ENCODE measurements at places on chromosomes 5 and 9.

DNA sequence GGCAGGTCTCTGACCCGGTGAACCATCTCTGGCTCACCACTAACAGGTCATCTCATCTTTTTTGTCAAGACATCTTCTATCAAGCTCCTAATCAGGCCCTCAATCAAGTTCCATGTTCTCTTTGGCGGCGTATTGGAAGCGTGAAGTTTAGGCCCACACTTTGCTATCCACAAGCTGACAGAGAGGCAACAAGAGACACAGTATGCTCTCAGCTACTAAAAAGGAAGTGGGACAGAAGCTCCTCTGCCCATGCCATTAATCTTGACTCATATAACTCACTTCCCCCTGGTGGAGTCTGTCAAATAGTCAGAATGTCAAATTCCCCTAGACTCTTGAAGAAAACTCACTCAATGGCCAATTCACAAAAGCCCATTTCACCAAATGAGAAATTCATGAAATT lies 77.6 kb upstream of the TMC1 start:
- no peak for DNase-seq

DNA sequence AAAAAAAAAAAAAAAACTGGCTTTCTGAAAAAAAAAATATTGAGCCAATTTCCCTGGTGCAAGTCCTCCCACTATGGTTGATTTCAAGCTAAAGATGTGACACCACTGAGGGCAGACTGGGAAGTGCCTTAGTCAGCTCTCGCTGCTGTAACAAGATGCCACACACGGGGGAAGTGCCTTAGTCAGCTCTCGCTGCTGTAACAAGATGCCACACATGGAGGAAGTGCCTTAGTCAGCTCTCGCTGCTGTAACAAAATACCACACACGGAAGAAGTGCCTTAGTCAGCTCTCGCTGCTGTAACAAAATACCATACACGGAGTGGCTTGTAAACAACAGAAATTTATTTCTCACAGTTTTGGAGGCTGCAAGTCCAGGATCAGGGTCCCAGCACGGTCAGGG lies 23.4 kb downstream of the BTNL9 start:
- no peak for DNase-seq

DNA sequence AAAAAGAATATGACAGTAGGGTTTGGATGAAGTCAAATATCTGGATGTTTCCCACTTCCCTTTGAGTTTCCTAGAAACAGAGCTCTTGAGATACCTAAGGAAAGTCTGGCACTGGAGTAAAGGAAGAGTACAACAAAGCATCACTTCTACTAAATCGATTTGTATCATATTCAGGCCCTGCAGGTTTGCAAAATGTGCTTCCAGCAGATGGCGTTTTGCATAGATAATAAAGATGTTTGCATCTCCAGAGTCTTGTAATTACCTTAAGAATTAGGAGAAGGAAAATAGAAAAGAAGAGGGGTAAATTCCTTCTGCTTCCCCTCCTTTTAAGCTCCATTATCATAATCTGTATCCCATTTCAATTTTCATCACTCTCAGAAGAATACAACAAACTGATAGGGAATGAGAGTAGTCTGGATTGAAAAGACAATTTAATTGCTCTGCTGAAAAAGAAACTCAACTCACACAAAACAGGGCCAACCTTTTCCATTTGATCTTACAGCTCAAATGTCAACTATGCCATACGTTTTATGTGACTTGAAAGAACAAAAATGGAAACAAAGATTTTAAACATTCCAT lies 380.4 kb downstream of the PTPRD start:
- DNase-seq: no peak

DNA sequence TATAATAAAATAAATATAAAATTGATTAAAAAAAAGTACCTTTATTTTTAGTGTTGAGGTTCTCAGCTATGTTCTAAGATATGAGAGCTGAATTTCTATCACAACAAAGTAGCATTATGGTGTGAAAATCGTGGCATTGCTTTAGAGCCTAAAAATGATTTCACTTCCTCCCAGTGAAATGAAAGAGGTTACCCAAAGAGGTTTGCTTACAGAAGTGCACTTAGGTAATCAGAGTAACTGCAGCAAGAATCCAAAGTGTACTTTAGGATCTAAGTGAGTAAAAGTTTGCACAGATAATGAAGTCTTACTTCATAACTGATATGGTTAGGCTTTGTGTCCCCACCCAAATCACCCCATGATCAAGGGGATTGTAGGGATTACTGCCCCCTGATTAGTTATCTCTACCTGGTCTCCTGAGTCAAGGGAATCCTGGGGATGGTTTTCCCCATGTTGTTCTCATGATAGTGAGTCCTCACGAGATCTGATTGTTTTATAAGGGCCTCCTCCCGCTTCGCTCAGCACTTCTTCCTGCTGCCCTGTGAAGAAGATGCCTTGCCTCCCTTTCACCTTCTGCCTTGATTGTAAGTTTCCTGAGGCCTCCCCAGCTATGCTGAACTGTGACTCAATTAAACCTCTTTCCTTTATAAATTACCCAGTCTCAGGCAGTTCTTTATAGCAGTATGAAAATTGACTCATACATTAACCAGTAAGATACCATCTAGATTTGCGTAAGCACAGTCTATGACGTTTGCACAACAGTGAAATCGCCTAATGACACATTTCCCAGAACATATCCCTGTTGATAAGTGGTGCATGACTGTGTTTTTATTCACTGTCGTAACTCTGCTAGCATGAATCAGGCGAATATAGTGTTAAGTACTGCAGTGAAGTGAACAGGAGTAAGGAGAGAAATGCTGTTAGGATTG lies 40.3 kb upstream of the LRRC70 start:
- peak; percentile 55 for DNase-seq

DNA sequence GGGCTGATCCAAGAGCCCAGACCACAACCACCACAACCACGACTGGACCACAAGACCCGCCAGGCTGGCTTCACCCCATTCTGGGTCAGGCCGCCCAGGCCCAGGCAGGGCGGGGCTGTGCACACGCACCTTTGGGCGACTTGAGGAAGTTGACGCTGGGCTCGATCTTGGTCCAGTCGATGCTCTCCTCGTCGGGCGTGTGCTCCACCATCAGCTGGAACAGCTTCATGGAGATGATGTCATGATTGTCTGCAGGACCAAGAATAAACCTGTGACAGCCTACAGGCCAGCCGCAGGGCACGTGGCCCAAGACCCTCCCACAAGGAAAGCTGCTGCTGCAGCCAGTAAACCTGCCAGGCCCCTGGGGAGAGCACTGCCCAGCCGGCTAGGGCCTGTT lies 17.3 kb downstream of the LMAN2 start:
- no peak for DNase-seq

DNA sequence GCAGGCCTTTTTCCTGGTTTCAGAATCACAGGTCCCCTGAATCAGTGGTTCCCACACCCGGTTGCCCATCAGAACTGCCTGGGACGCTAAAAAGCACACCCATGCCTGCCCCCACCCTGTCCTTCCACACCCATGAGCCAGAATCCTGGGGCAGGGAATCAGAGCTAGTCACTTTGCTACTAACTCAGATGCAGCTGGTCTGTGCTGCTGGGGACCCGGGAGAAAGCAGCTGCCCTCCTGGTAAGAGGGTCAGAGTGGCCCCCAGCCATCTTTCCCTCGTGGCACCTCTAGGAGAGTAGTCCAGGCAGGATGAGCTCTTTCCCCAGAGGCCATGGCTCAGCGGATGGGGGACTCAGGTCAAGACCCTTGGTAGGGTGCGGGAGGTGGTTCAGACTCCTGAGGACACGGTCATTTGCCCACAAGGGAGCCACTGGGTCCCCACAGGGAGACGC lies 11.3 kb upstream of the NUP214 start:
- DNase-seq: no peak

GRCh38 chr5:90740244-90740799 lies 181.7 kb downstream of the ADGRV1 start:
- DNase-seq: no peak

- DNase-seq: no peak
Observed at GRCh38 chr5:91850031-91850430, 466.9 kb upstream of the ARRDC3 start.

DNA sequence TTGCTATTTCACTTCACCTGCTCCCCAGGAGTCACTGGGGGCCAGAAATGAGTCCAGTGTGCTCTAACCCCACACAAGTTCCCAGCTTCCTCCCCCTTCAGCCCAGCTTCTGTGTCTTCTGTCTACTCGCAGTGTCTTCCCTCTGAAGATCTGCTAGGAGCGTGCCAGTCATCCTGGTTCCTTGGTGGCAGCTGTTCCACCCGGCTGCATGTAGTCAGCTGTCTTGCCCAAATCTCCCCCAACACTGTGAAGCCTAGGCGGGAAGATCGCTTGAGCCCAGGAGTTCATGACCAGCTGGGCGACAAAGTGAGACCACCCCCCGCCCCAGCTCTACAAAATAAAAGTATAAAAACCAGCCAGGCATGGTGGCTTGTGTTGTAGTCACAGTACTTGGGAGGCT lies 154.0 kb downstream of the GDNF start:
- no peak for DNase-seq

DNA sequence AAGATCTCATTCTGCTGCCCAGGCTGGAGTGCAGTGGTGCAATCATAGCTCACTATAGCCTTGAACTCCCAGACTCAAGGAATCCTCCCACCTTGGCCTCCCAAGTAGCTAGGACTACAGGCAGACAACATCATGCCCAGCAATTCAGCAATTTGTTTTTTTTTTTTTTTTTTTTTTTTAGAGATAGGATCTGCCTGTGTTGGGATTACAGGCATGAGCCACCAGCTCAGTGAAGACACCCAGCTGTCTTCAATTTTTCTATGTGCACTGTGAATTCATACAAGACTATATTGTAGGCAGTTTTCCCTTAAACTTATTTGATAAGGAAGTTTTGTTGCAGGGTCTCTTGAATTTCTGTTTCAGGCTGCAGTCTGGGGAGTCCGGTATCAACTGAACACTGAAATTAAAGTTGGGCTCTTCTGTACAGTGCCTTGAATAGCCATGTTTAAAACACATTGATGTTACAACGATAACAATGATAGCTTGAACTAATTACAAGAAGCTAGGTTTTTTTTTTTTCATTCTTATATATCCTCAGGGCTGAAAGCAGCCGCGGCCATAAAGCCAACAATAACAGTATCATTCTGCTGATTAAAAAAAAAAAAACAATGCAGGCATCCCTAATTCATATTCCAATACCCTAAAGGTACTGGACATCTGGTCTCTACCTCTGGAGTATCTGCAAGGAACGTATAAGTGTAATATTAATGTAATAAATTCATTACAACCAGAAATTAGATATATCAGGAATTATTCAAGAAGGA lies 63.5 kb downstream of the MPDZ start:
- no peak for DNase-seq

DNA sequence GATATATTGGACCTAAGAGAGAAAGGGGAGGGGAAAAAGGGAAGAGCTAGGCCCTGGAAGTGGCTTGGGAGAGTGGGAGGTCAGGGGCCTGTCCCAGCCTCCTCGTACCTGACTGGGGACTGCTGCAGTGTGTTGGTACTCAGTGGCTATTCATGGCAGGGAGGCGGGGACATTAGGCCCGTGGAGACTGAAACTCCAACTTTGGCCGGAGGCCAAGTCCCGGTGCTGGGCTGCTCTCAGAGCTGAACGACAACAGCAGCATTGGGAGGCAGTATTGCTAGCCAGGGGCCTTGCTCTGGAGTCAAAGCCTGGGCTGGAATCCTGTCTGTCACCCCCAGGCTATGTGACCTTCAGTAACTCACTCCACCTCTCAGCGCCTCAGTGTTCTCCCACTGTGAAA lies 37.8 kb downstream of the NEURL1B start:
- no peak for DNase-seq

- DNase-seq: no peak
Observed at GRCh38 chr9:106177216-106177615, 482.9 kb downstream of the TMEM38B start.

DNA sequence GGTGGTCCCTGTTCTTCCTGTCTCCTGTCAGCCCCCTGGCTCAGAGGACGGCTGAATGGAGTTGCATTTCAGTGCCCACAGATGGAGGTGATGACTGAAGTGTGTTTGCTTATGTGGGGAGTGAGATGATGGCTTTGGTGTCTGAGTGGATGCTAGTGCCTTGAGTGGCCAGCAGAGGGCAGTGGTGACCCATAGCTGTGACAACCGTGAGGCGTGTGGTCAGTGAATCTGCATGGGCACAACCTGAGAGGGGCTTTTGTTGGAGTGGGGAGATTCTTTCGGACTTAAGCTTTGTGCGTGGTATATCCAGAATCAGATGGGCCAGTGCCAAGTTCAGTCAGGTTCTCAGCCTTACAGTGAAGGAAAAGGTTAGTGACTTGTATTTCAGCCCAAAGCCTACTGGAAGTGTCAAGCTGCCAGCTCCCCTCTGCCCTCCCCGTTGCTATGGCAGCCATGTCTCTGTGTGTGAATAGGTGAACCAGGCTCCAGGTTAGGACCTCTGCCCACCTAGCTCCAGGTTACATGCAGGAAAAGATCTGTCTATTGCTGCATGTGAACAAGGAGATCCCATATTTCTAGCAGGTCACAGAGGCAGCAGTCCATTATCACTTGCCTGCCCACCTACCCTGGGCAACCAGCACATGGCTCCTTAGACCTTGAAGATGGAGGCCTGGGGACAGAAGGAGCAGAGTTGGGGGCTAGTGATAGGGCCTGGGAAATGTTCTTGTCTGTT lies 14.7 kb upstream of the CXXC5 start:
- DNase-seq: peak; percentile 47

DNA sequence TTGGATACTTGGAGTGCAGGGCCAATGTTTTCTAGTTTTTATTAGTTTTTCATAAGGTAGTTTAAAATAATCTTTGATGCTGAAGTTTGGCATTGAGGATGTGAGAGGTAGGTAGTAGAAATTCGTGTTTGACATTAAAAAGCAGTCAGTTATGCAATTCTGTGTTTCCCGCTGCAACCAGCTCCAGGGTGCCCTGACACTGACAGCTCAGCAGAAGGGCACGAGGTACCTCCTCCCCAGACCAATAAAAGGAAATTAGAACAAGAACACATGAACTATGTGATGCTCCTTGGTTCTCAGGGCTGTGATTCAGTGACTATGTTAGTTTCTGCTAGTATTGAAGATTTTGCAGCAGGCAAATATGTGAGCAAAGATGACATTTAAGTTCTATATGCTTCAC lies 40.2 kb downstream of the NSUN2 start:
- DNase-seq: no peak

DNA sequence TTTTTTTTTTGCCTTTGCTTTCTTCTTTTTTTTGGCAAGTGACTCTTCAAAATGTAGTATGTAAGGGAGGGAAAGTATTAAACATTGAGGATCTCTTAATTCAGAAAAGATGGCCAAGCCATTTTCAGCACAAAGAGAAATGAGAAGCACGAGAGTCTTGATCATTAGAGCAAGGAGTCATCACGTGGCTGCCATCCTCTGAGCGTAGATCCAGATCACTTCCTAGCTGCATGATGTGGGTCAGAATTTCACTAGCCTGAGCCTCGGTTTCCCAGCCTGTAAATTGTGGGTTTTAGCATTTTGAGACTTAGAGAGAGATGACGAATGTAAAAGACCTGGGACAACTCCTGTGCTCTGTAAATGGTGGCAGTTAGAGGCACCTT lies 312.9 kb downstream of the ARHGEF28 start:
- no peak for DNase-seq

Measured in glomerular endothelial cell (primary cell).